ENCODE measurements at places on chromosomes 1 and 21. TPM values are rescaled to one million over a fixed set of nuclear protein-coding genes. Genes with fewer than 3 reads are reported as not detected.

The LCE2A gene
- total RNA-seq, result not detected

The RTCA gene
- total RNA-seq, result 48.1 TPM

DNA sequence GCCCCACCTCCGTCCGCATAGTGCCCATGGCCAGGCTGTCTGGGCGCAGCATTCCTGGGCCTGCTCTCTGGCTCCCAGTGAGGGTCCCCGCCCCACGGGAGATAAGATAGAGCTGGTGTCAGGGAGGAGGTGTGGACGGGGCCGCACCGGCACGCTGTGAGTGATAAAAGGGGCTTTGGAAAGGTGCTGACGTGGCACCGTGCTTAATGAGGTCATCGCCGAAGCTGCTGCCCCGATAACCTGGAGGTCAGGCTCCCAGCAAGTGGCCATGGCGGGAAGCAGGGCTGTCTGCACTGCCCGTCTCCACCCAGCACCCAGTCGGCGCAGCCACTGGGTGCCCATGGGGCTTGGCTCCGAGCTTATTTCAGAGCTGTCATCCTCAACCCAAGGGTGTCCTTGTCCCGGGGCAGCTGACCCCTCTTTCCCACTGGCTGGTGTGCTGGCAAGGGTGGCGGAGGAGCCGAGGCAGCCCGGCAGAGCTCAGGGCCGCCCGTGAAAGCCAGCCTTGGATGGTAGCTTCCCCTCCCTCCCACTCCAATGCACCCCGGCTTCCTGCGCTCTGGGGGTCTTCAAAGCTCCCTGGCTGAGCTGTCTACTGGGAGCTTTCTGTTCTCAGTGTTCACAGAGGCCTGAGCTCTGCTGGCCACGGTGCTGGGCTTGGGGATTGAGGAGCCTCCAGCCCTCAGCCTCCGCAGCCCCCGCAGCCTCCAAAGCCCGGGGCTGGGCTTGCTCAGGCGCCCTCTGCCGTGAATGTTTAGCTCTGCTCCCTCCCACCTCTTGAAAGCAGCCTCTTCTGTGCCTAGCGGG lies 105.1 kb upstream of the ARHGEF16 start:
- no peak overlapping the region for H3K27ac ChIP-seq
- H3K4me3 ChIP-seq, result no peak overlapping the region
- H3K27me3 ChIP-seq, result peaks cover 3% of the 10 kb centered on the region
- H3K36me3 ChIP-seq, result no peaks in the 10 kb centered on the region
- no peak for DNase-seq

The SLC1A7 gene
- not detected for total RNA-seq

The ARHGEF19 gene
- 11.2 TPM for total RNA-seq

- H3K4me3 ChIP-seq, result peak within 1 kb of the TSS; percentile 90
- DNase-seq, result peak; percentile 74
- no peaks in the 10 kb centered on the region for H3K36me3 ChIP-seq
- H3K27me3 ChIP-seq, result peaks cover 8% of the 10 kb centered on the region
- H3K27ac ChIP-seq, result peak within 1 kb of the TSS; percentile 83
Measured at GRCh38 chr1:52927212-52928014, at the start of gene SCP2. TSS of gene SCP2 (plus strand) at chr1:52927276. CDS start at chr1:52927397, 121 bp downstream.

DNA sequence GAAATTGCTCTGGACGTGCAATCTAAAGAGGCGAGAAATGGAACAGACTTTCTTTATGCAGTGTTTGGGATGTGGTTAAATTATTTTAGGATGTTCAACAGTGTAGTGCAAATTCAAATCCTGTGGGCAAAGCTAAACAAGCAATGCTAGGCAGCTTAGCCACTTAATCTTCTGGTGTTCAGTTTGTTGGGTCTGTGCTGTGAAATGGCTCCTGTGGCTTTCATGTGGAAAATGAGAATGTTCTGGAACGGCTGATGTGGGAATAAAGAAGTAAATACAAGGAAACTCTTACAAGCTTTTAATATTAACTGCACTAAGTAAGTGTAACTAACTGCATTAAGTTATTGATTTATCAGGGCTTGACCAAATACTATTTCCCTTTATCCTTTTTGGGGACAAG lies 766.6 kb downstream of the ADGRL2 start:
- DNase-seq, result no peak
- H3K4me3 ChIP-seq, result no peak overlapping the region
- peaks cover under 1% of the 10 kb centered on the region for H3K27me3 ChIP-seq
- H3K4me1 ChIP-seq, result no peaks in the 10 kb centered on the region
- H3K36me3 ChIP-seq, result no peaks in the 10 kb centered on the region

GRCh38 chr1:221509575-221510355 lies 232.1 kb downstream of the DUSP10 start:
- no peak overlapping the region for H3K27ac ChIP-seq
- H3K36me3 ChIP-seq, result no peaks in the 10 kb centered on the region
- no peak for DNase-seq
- H3K27me3 ChIP-seq, result peaks cover 17% of the 10 kb centered on the region

DNA sequence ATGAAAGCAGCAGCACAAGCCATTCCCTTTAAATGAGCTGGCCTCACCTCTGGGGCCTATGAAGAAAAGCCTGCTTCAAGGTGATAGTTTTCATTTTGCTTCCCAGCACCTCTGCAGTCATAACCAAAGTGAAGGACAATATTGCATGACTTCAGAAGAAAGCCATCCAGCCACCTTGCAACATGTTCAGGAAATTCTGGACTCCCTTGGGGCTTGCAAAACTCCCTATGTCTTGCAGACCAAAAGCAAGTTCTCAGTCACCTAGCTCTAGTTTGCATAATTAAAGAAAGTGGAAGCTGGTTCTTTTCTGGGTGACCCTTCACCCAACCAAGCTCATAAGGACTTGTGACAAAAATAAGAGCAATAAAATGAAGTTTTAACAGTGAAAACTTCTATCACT lies 87.6 kb downstream of the GFI1 start:
- H3K4me3 ChIP-seq, result no peak overlapping the region
- H3K27ac ChIP-seq, result no peak overlapping the region
- DNase-seq, result no peak
- H3K36me3 ChIP-seq, result peaks cover 19% of the 10 kb centered on the region
- H3K4me1 ChIP-seq, result peaks cover 10% of the 10 kb centered on the region

The CR1L gene
- total RNA-seq, result not detected

The TCEA3 gene
- total RNA-seq, result 2.0 TPM

The PCBP3 gene
- 8.2 TPM for total RNA-seq

GRCh38 chr1:220272841-220273090 lies 513 bp upstream of the RAB3GAP2 start:
- H3K36me3 ChIP-seq, result peaks cover 8% of the 10 kb centered on the region
- H3K27me3 ChIP-seq, result peaks cover 9% of the 10 kb centered on the region
- DNase-seq, result no peak
- no peak overlapping the region for H3K4me3 ChIP-seq
- H3K27ac ChIP-seq, result no peak overlapping the region
- peaks cover 15% of the 10 kb centered on the region for H3K4me1 ChIP-seq

DNA sequence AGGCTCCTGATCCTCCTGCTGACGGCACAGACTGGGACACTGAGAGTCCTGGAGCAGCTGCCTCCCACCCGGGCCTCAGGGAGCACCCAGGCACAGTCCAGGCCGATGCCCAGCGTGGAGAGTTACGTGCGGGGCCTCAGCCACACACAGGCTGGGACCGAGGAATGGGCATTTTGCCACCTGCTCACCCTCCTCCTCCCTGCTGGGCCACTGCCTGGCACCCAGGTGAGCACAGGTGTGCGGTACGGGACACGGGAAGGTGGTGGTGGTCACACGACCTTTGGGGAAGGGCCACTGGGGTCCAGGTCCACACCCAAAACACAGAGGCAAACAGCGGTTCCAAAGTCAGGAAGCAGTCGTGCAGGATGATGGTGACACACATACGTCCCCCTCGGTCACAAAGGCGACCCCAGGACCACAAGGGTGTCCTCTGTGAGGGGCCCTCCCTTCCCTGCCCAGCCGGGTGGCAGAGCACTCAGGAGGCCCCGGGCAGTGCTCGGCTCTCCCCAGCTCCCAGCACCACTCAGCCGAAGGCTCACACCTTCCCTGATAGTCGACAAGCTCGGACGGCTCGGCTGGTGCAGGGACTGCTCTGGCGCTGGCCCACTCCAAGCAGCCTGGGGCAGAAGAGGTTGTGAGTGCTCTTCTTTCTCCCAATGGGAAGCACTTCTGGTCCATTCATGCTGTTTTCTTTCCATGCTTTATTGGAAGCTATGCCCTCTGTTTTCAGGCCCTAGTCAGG lies 14.3 kb downstream of the MORN1 start:
- H3K27me3 ChIP-seq, result no peaks in the 10 kb centered on the region
- H3K36me3 ChIP-seq, result no peaks in the 10 kb centered on the region
- no peak overlapping the region for H3K27ac ChIP-seq
- DNase-seq, result no peak
- no peak overlapping the region for H3K4me3 ChIP-seq
- H3K4me1 ChIP-seq, result no peaks in the 10 kb centered on the region

The CRYBG2 gene
- 0.83 TPM for total RNA-seq

DNA sequence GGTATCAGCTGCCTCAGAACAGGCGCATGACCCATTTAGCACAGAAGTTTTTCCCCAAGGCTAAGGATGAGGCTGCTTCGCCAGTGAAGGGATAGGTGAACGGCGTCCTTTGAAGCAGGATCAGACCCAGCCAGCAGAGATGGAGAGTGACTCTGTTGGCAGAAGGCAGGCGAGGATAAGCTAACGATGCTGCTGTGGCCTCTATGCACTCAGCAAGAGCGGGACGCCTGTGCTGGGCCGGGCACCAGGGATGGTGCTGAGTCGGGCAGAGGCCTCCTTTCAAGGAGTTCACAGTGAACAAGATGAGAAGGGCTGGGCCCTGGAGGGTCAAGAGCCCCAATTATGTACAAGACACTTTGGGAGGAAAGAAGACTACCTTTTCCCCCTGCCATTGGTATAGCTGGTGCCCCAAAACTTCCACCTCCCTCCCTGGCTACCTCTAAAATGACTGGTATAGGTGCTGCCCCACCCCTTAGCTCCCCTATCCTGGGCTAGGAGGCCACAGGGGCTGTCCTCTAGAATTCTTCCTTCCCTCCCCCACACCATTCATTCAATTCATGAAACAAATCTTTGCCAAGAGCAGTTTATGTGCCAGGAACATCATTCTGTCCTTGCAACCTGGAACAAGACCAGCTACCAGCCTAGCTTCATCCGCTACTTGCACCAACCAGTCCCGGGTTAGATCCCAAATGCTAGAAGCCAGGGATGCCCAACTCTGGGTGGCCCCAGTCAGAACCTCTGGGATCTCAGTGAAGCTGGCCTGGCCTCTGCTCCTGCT lies 7.5 kb downstream of the XKR8 start:
- H3K4me3 ChIP-seq, result no peak overlapping the region
- H3K4me1 ChIP-seq, result peaks cover 9% of the 10 kb centered on the region
- H3K27ac ChIP-seq, result peak overlapping the region; percentile 40
- no peak for DNase-seq

DNA sequence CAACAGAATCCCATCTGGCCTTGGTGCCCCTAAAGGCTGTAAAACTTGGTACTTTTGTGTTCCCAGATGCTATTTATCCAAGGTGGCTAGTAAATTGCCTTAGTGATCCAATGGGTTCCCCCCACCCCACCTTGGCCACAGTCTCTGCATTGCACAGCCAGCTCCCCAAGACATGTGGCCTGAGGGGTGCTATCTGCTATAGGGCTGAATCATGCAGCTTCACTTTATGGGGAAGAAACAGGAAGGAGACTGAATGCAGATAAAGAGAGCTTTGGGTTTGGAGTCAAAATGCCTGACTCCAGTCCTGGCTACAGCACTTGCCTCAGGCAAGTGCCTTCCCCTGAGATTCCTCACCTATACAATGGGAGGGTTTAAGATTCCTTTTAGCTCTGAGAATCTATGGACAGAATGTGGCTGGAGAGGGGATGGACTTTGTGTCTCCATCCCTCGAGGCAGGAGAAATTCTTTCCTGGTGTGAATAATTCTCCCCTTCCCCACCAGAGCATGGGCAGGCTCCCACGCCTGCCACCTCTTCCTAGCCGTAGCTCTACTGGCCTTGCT lies 6.5 kb downstream of the RHEX start:
- H3K36me3 ChIP-seq, result no peaks in the 10 kb centered on the region
- no peaks in the 10 kb centered on the region for H3K4me1 ChIP-seq
- no peak for DNase-seq
- H3K27me3 ChIP-seq, result peaks cover 38% of the 10 kb centered on the region
- H3K4me3 ChIP-seq, result no peak overlapping the region
- no peak overlapping the region for H3K27ac ChIP-seq

GRCh38 chr1:44338136-44338535 lies 16.9 kb downstream of the ERI3 start:
- DNase-seq, result no peak
- H3K36me3 ChIP-seq, result peaks cover 21% of the 10 kb centered on the region
- H3K27ac ChIP-seq, result no peak overlapping the region
- H3K27me3 ChIP-seq, result no peaks in the 10 kb centered on the region
- H3K4me1 ChIP-seq, result peaks cover 3% of the 10 kb centered on the region

The CGN gene
- 0.91 TPM for total RNA-seq

- H3K36me3 ChIP-seq, result peaks cover 10% of the 10 kb centered on the region
- no peaks in the 10 kb centered on the region for H3K27me3 ChIP-seq
- no peak overlapping the region for H3K4me3 ChIP-seq
Measured at GRCh38 chr1:19453741-19454201, 31.6 kb downstream of the CAPZB start.

The KLHL21 gene
- 28.1 TPM for total RNA-seq

All from activated T-helper 1 cell treated with anti-CD3 and anti-CD28 coated beads, Interleukin-12 subunit alpha, Interleukin-12 subunit beta, Interleukin-2, Interleukin-4 antibody, amounts not matched to agents 30 ng/mL and 10 ng/mL and 1 ng/mL, durations not matched to agents 14 hours and 24 hours and 36 hours (primary cell).